CD4-positive, alpha-beta T cell treated with Interleukin-21 for 1 hour (primary cell): ENCODE measurements at places on chromosomes 3 and 15.
A peak's percentile ranks its signal among the peaks of the same experiment; 100 is the strongest.

DNA sequence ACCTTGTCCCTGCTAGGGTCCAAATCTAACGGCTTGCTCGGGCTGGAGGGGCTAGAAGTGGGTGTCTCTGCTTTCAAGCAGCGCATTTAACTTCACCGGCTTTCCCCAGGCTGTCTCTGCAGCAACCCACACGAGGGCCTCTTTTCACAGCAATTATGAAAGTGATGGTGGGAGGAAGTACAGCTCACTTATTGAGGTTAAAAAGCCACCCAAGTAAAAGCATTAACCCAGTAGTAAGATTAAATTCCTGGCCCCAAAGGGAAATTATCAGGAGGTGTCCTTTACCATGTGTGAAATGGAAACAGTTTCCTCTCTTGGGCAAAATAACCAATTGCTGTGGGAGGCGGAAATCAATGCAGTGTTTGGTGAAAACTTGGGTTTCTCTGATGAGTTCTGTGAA, 41.1 kb downstream of the NGRN start:
- peak; percentile 29 for DNase-seq

DNA sequence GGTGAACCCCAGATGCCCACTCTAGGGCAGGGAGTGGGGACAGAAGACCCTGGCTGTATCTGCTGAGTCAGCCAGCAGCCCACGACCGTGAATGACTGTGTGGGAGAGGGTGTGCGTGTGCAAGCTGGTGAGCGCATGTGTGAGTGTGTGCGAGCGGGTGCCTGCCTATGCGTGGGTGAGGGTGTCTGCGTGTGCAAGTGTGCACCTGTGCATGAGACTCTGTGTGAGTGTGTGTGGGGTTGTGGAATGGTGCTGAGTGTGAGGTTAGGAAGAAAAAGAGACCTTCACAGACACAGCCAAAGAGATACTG, 149.2 kb downstream of the RAB11A start:
- DNase-seq = no peak

DNA sequence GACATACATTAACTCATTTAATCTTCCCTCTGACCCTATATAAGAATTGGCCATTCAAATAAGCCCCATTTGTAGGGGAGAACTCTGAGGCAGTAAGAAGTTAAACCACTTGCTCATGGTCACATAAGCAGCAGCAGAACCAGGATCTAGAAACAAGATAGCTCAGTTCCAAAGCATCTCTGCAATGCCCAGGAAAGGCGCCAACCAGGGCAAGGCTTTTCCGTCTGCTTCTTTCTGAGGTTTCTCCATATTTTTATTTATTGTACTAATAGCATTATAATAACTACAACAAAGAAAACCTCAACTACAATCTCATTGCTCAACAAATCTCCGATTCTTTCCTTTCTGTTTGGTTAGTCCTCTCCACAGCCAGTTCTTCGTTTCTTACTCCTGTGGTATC, 4.3 kb upstream of the UBE2E2 start:
- no peak for DNase-seq

GRCh38 chr3:153254361-153254760, 92.3 kb downstream of the RAP2B start:
- no peak for DNase-seq

DNA sequence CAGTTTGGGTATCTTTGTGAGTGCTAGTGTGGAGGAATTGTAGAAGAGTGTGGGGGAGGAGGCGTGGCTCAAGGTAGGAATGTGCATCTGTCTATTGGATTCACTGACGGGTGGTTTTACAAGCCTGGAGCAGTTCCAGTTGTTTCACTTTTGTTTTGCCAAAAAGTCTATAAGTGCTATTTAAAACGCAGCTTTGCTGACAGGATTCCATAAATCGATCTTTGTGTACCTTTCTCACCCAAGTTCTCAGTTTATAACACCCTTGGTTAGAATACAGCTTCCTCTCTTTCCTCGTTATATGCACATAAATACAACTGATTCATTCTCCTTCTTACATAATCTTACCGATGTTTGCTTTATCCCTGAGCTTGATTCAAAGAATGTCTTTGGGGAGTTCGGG, 123.2 kb upstream of the UBE2E2 start:
- no peak for DNase-seq

DNA sequence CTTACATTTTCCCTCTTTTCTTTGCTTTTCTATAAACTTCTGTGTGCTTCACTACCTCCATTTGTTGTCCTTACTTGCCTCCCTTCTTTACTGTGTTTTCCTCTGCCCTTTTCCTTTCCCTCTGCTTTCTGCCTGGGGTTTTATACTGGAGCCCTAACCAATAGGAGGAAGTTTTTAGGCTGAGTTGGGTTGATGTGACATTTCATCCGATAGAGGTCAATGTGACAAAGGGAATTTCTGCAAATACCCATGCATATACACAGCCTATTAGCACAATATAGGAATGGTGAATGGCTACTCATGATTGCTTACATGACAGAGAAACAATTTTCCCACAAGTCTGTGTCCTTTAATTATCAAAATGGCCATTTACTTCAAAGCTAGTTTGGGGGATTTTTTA, 153.0 kb upstream of the ARPP21 start:
- DNase-seq = no peak

DNA sequence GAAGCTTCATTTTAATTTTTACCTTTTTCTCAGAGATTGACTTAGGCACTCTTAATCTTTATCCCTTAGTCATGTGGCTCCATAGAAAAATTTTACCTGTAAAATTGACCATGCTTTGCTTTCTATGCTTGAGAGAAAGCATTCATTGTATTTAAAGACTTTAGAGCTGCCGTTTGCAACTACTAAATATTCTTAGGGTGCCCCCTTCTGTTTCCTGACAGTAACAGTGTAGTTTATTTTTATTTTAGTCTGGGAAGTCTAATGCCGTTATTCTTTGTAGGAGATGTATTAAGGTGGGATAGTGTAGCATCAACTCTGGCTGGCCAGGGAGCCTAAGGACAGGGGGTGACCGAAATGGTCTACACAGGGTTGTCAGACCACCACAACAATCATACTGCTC, 84.5 kb upstream of the SYNPR start:
- DNase-seq = no peak

DNA sequence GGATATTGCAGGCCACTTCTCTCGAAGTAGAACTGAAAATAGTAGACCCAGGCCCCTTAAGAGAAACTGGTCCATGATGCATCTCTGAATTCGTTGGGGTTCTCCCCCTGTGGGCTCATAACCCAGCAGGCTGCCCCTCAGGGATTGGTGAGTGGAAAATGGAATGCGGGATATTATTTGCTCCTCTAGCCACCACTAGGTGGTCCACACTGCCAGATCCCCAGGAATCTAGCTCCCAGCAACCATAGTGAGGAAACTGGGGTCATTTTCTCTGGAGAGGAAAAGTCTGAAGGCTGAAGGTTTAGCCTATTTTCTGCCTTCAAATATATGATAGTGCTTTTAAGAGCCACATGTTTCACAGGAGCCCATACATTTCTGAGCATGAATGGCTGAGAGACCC, 6.7 kb downstream of the CX3CR1 start:
- DNase-seq = no peak

DNA sequence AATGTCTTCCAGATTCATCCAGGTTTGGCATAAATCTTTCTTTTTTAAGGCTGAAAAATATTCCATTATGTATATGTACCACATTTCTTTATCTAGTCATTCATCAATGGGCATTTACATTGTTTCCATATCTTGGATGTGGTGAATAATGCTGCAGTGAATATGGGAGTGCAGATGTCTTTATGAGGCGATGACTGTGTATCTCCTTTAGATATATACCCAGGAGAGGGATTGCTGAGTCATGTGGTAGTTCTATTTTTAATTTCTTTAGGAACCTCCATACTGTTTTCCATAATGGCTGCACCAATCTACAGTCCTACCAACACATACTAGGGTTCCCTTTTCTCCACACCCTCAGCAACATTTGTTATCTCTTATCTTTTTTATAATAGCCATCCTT, 96.3 kb downstream of the LRRC28 start:
- no peak for DNase-seq
